NCI-H1694 treated with DMSO at 0.1 percent for 48 hours (cell line): ENCODE measurements at places on chromosomes 12 and 14.

DNA sequence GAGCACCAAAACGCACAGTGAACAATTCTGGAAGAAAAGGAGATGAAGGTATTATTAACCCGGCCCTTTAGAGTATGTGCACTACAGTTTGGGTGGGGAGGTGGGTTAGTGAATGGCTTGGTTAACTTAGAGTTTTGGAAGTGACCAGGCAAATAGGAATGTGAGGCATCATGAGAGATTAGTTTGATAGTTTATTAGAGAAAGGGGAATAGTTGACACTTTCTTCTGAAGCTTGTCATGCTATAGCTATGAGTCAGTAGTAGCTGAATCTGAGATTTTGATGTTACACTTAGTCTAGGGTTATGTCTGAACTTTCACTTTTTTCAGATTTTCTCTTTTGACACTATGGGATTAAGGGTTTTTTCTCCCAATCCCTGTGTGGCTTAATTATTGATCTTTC lies 567.2 kb downstream of the SNAPC1 start:
- no peak for DNase-seq

DNA sequence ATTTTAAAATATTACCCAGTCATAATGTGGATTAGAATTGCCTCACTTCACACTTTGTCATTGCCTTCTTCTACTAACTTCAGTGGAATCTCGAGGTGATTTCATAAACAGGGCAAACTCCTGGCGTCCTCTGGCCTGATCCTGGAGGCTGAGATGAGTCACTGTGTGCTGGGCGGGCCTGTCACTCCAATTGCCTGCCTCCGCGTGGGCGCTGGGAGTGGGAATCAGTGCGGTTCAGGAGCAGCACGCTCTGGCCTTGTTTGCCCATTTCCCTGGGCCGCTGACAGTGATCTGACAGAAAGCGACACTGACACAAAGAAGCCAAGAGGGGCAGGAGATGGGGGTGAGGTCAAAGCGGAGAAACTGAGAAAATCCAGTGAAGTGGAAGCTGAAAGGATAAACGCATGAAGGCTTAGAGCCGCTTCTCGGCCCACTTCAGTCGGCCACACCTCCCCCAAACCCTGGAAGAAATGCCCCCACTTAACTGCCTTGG lies 29.7 kb downstream of the LGR5 start:
- DNase-seq: no peak

DNA sequence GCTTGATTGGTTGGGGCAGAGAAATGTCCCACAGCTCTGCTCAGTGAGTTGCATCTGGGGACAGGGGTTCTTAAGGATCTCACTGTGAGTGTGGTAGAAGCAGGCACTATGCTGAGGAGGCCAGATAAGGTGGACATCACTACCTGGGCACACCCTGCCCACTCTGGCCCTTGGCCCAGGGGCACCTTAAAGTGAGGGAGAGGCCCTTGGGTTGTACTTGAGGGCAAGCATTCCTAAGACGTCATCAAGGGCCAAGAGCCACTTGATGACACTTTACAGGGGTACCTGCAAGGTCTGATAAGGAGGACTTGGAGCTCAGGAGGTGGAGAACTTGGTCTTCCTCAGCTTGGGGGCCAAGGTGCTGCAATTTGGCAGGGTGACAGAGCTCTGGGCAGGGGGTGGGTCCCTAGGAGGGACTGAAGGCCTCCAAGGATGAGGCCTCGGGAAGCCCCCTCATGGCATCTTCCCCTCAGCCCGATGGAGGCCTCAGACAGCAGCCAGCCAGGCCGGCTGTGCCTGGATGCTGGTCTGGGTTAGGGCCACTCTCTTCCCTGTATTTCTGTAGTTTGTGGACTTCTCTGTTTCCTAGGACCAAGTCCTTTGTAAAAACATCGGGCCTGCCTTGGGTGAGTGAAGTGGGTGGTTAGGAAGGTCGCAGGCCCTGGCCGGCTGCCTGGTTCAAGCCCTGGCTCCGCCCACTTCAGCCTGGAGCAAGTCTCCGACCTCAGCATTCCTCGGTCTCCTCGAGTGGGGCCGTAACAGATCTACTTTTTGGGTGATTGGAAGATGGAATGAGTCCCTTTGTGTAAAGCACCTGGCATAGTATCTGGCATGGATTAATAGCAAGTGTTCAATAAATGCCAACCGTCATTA lies 24.8 kb downstream of the GPR68 start:
- no peak for DNase-seq

DNA sequence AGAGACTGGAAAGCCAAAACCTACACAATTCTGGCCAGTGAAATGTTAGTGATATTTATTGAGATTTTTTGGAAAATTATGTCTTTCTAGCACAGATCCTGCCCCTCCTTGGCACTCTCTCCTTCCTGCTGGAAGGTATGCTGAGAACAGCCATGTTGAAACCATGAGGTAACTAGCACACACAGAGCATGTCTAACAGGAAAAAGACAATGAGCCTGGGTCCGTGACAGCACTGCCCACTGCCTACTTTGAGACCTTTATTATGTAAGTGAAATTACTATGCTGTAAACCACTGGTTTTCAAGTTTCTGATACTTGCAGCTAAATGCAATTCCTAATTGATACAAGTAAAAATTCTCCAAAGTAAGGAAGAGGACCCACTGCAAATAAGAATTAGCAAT lies 81.6 kb upstream of the SINHCAF start:
- no peak for DNase-seq

GRCh38 chr14:32702562-32702961 lies 236.1 kb upstream of the NPAS3 start:
- DNase-seq: no peak

DNA sequence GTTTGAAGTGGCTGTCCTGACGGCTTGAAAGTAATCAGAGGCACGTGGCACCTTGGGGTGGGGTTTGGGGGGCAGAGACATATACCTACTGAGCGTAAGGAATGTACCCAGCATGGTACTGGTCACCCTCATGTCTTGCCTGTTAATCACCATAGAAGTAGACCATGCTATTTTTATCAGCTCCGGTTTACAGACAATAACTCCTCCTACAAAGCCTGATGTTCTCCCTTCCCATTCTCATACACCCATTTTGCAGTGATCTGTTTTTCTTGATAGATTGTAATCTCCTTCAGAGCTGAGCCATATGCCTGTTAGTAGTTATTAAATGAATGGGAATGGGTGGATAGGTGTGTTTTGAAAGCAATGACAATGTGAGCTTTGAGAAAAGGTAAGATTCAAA lies 10.5 kb downstream of the EVL start:
- DNase-seq: no peak

DNA sequence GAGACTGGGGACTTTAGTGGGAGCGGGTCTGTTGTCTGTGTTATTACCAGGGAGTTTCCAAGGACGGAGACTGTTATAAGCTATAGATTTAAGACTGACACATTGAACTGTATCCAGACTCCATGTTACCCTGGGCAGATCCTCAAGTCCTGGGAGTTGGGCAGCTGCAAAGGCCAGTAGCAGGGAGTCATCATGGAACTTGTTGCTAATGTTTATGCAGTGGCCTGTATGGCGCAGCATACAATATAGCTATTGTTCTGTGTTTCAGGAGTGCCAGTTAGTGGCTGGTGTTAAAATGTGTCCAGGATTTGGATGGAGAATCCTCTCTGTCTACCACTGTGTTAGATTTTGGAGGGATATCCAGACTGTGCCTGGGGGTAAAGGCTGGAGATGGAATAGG lies 31.7 kb downstream of the SMOC1 start:
- DNase-seq: no peak

- DNase-seq: no peak
Observed at GRCh38 chr12:14952299-14952921, 9.0 kb downstream of the ARHGDIB start.

- no peak for DNase-seq
Observed at GRCh38 chr12:14979468-14979867, 6.6 kb downstream of the PDE6H start.

DNA sequence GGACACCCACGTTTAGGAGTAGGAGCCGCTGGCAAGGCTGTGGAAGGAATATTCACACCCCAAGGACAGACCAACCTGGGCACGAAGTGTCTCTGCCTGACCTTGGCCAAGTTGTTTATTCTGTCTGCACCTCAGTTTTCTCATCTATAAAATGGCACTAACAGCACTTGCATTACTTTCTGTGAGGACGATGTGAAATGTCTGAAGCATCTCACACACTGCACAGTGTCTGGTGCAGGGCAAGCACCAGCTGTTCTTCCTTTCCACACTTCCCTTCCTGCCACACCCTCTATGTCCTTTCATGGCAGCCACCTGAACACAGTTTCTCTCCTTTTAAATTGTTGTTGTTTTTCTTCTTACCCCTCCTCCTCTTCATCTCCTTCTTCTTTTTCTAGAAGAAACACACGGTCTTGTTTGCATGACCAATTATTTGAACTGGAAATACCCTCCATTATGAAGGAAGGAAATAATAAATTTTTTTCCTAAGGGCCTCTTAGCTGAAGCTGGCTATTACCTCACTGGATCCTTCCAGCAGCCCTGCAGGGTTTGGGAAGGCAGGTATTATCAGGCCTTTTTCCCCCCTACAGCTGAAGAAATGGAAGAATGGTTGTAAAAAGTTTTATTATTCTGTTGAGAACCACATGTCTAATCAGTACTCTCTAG lies 42.9 kb upstream of the ATP23 start:
- peak; percentile 33 for DNase-seq
